HAP-1 (cell line): ENCODE measurements at places on chromosomes 12 and 14.

DNA sequence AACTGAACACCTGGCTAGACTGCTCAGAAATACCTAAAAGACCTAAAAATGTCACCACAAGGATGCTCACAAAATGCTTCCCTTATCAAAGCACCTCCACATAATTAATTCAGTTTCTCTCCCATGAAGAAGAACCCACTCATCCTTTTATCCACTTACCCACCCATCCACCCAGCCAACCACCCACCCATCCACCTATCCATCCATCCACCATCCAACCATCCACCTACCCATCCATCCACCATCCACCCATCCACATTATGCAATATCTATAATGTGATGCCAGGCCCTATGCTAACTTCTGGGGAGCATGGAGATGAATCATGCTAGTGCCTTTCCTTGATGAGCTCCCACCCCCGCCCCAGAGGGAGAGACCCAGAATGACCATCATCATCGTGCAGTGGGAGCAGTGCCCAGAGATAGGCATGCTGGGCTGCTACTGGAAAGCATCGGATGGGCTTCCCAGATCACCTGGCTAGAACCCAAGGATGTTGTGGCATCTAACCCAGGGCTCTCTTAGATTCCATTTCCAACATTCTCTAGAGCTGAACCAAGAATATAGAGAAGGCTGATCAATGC lies 166.6 kb downstream of the TTC7B start:
- no peak for DNase-seq

DNA sequence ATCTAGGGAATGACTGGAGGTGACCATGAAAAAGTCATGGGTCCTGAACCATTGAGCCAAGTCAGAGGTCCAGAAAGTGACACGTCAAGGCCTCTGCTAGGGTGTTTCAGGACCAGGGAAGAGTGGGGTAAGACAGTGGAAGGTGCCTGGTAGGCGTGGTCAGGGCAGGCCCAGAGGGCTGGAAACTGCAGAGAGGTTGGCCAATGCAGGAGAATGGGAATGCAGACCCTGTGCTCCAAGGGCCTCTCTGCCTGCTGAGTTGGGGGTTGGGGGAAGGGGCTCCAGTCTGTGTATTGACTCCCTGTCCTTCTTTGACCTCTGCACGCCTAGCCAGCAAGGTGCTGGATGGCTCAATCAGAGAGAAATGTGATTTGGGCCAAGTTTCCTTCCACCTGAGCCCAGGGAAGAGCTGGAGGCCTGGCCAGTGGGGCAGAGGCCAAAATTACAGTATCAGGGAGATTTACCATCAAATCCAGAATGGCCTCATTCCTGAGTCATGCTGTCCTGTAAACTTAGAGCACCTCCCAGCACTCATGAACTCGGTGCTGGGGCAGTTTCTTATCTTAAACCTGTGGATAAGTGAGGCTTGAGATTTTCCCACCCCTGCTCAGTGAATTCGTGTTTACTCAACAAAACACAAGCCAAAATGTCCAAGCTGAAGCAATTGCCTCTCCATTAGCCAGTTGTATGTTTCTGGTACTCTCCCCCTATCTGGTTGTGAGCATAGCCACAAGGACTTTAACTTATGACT lies 24.4 kb downstream of the IRF2BPL start:
- no peak for DNase-seq

DNA sequence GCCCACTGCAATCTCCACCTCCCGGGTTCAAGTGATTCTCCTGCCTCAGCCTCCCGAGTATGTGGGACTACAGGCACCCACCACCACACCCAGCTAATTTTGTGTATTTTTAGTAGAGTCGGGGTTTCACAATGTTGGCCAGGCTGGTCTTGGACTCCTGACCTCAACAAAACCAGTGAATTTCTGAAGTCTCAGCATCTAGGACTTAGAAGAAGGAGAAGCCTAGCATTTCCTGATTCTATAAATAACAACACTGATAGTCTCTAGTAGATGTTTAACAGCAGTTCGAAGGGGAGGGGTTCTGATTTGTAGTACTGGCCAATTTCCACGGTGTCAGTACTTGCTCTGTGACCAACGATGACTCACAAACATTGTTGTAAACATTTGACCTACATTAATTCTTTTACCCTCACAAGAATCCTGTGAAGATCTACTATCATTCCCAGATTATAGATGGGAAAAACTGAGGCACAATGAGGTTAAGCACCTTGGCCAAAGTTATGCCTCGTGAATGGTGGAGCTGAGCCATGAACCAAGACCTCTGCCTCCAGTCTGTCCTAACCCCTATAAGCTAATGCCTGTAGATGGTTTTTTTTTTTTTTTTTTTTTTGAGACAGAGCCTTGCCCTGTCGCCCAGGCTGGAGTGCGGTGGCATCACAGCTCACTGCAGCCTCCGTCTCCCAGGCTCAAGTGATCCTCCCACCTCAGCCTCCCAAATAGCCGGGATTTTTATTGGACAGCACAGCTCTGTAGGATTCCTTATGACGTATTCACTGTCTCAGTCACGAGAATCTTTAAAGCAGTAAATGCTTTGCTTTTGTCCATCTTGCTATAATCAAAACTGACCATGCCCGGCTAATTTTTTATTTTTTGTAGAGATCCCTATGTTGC lies 5.2 kb downstream of the P2RX4 start:
- no peak for DNase-seq

GRCh38 chr12:113612076-113612728 lies 140.5 kb upstream of the LHX5 start:
- no peak for DNase-seq

- DNase-seq, result no peak
These were observed 3.8 kb upstream of the HIF1A start for GRCh38 chr14:61691495-61691894.
